Fibroblast of skin of abdomen (primary cell): ENCODE measurements at places on chromosomes 16 and 17.

DNA sequence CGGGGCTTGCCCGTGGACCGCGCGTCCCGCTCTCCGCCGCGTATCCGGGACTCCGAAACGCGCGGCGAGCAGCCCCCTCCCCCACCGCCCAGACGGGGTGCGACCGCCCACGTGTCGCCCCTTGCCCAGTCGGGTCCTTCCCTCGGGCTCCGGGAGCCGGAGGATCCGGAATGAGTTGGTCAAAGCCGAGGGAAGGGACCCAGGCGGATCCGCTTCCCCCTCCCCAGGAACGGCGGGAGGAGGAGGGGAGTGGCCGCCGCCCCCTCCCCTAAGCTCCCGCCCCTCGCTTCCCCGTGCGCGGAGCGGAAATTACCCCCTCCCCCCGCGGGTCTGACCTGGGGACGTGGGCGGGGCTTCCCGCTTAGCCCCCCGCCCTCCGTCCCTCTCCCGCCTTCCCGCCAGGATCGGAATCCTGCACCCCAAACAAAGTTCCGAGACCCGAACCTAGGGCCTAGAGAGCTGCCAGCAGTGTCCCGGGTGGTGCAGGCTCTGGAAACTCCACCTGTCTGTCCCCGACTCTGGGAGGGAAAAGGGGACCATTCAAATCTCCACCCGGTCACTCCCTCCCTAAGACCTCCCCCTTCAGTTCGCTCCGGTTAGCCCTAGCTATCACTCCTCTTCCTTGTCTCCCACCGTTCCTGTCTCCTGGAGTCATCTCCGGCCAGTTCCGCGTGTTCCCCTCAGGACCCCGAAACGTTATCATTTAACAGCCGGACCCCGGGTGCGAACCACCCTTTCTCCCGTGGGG lies 1.0 kb upstream of the IGF2BP1 start:
- peak; percentile 30 for DNase-seq

DNA sequence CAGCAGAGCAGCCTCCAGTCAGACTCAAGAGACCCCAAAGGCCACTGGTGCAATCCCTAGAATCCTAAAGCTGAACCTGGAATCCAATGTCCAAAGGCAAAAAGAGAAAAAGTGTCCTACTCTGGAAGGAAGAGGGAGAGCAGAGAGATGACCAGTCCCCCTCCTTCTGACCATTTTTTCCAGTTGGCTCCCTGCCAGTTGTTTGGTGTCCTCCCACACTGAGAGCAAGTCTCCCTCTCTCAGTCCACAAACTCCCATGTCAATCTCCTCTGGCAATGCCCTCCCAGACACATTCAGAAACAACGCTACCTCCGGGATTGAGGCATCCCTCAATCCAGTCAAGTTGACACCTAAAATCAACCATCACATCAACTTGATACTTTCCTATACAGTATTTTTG lies 4.3 kb upstream of the CLEC19A start:
- DNase-seq, result no peak

- no peak for DNase-seq
Measured at GRCh38 chr17:57544401-57544800, 200.7 kb downstream of the CCDC182 start.

DNA sequence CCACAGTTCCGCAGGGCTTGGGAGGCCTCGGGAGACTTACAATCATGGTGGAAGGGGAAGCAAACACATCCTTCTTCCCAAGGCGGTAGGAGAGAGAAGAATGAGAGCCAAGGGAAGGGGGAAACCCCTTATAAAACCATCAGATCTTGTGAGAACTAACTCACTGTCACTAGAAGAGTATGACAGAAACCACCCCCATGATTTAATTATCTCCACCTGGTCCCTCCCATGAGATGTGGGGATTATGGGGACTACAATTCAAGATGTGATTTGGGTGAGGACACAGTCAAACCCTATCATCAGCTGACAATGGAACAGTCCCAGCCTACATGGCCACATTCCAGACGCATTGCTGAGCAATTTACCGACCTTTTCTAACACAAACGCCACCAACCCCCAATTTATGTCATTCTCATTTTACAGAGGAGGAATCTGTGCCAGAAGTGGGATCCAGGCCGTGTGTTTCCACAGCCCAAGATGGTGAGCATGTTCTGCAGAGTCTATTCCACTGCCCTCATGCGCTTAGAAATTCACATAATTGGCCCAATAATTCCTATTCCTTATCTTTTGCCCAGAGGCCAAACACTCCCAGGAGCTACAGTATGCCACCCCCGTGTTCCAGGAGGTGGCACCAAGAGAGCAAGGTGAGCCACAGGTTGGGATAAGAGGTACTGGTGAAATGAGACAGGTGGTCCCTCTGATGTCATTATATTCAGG lies 17.3 kb downstream of the MILR1 start:
- peak; percentile 11 for DNase-seq

GRCh38 chr16:15518381-15519351 lies 84.3 kb downstream of the BMERB1 start:
- DNase-seq, result peak; percentile 82

DNA sequence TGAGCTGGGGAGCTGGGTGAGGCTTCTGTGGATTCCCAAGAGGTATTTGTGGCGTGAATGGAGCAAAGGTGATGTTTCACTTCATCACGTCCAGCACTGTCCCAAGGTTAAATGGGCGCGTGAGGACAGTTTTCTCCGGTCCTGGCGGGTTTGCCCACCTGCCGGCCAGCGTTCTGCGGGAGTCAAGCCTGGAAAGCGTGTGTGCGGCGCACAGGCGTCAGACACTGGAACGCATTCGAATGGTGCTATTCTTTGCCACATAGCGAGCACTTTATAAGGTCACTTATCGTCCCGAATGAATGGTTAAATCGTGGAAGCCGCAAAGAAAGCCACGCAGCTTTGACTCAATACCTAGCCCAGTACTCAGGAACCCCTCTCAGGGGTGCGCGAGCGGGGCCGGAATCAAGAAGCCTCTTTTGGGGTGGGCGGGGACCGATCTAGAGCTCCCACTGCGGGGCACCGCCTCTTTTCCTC lies 446 bp upstream of the PSMD11 start:
- no peak for DNase-seq

GRCh38 chr16:50836121-50836621 lies 94.3 kb downstream of the CYLD start:
- DNase-seq, result no peak

DNA sequence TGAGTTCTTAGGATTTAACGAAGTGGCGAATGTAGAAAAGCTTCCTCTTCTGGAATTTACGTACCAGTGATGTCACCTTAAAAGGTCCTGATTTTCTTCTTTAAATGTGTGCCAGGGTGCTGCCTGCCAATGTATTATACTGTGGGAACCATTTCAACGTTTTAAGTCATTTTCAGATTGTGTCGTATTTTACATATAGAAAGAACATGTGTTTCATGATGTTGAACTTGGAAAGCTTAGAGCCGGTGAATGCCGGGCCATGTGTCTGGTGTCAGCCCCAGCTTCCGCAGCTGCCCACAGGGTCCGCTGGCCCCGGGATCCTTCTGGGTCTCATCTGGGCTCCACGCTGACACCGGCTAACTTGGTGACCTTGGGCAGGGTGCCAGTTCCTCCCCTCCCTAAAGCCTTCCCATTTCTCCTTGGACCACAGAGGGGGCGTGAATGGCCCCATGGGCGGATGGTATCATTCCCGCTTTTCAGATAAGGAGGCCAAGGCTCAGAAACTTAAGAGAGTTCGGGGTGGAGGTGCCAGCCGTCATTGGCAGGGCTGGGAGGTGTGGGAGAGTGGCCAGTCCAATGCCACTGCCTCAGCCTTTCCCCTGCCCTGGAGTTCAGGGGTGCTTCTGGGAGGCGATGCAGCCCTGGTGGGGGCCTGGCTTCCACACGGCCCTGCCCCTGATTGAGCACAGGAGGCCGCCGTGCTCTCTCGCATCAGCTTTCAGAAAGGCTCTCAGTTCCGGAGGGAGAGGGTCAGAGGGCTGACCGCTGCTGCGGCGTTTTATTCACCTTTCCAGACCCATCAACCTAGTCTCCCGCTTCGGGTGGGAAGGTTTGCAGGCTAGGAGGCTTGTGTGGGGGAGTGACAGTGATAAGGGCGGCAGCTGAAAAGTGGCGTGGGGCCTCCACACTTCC lies 68.8 kb upstream of the CIBAR2 start:
- DNase-seq, result no peak
